Endothelial cell of umbilical vein (primary cell): ENCODE measurements at places on chromosomes 13 and 19. TPM values are rescaled to one million over a fixed set of nuclear protein-coding genes. Genes with fewer than 3 reads are reported as not detected.

The SPRY2 gene
- 26.2 and 27.9 TPM in 2 replicates for total RNA-seq

DNA sequence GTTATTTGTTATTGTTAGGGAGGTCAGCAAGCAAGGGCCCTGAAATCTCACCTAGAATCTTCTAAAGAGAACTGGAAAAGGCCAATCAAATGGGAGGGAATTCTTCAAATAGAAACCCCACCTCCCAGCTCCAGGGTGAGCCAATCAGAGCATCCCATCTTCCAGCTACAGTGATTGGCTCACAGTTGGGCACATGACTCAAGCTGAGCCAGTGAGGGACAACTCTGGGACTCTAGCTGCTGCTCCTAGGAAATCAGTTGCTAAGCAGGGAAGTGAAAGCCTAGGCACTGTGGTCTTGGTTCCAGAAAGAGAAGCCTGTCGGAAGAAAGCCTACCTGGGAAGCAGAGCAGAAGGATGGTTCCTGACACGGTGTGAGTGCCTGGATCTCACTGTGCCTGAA is 13.4 kb downstream of the TM6SF2 start:
- H3K27ac ChIP-seq: no peak overlapping the region
- peak; percentile 18 for DNase-seq
- H3K36me3 ChIP-seq: no peaks in the 10 kb centered on the region
- H3K27me3 ChIP-seq: peaks cover 29% of the 10 kb centered on the region
- no peak overlapping the region for H3K4me3 ChIP-seq

GRCh38 chr13:29423050-29423449 is 172.4 kb downstream of the SLC7A1 start:
- no peak overlapping the region for H3K4me3 ChIP-seq
- no peaks in the 10 kb centered on the region for H3K36me3 ChIP-seq

- H3K27me3 ChIP-seq: no peaks in the 10 kb centered on the region
- no peak overlapping the region for H3K4me3 ChIP-seq
- DNase-seq: peak; percentile 62
- no peak overlapping the region for H3K27ac ChIP-seq
These were observed 3.6 kb upstream of the KCNN4 start for GRCh38 chr19:43784241-43784980.

DNA sequence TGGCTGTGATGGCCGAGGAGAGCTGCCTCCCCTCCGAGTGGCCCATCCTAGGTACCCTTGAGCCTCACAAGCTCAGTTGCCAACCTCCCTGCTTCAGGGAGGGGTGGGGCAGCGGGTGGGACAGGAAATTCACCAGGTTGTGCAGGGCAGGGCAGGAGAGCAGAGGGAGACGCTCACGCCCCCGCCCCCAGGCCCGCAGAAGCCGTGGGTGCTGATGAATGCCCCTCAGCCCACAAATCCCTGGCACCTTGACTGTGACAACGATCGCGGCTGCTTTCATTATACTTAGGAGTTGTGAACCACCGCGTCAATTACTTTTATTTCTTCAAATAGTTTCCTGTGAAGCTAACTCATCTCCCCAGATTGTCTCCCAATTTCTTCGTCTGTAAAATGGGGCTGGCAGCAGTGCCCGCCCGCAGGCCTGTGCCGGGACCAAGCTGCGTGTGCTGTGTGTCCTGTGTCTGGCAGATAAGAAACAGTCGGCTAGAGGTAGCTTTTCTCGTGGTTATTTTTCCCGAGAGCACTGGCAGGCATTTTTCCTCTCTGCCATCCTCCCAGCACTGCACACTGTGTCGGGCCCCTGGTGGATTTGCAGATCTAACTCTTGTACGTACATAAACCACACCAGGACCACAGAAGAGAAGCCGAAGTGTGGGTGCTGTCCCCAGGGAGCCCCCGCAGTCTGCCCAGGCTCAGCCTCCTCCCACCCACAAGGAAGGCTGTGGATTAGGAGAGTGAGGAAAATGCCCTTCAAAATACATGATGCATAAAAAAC is 7.9 kb upstream of the RASA3 start:
- no peaks in the 10 kb centered on the region for H3K36me3 ChIP-seq
- H3K27me3 ChIP-seq: no peaks in the 10 kb centered on the region
- no peak for DNase-seq

DNA sequence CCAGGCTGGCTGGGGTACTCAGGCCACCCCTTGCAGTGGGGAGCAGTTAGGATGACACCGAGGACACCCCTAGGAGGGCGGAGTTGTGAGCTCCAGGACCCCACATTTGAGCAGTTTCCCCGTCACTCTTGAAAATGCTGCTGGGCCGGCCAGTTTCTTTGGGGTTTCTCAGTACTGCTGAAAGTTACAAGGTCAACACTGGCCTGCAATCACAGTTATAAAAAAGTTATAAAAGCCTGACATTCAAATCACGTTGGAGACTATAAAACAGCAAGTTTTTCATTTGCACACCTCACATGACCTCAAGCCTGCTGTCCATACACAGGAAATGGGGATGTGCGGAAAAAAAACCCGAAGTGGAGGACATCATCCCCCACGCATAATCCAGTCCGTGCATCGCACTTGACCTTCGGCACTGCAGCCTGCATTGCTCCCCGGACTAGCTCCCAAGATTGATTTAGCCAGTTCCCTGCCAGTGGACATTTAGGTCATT is 27.0 kb downstream of the DNM2 start:
- peaks cover 20% of the 10 kb centered on the region for H3K4me1 ChIP-seq
- no peak overlapping the region for H3K27ac ChIP-seq
- no peaks in the 10 kb centered on the region for H3K27me3 ChIP-seq
- H3K4me3 ChIP-seq: no peak overlapping the region

- H3K27ac ChIP-seq: peak within 1 kb of the TSS; percentile 84
- no peaks in the 10 kb centered on the region for H3K36me3 ChIP-seq
- H3K4me3 ChIP-seq: peak within 1 kb of the TSS; percentile 66
- peaks cover 31% of the 10 kb centered on the region for H3K4me1 ChIP-seq
- H3K27me3 ChIP-seq: no peaks in the 10 kb centered on the region
These were observed at the start of gene BCL3 for GRCh38 chr19:44748426-44749254. Gene BCL3 (plus strand): TSS chr19:44748708. CDS start chr19:44748791, 83 bp downstream.

GRCh38 chr19:29687244-29687896 is 22.1 kb downstream of the PLEKHF1 start:
- H3K27me3 ChIP-seq: no peaks in the 10 kb centered on the region
- no peaks in the 10 kb centered on the region for H3K4me1 ChIP-seq
- H3K4me3 ChIP-seq: no peak overlapping the region
- H3K27ac ChIP-seq: no peak overlapping the region
- DNase-seq: no peak

DNA sequence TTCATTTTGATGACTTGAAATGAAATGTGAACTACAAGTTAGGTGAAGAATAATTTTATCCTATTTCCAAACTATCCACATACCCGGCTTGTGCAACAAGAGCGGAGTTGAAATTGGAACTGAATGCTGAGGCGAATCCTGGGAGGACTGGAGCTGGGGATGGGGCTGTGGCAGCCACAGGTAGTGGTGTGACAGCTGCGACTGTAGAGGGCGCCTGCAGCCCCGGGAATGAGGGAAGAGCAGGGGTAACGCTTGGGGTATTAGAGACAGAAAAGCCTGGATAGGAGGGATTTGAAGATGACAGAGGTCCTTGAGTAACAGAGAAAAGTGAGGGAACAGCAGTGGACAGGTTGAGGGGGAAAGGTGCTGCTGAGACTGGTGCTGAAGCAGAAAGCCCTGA is 22.0 kb upstream of the STOML3 start:
- peaks cover 49% of the 10 kb centered on the region for H3K36me3 ChIP-seq
- H3K4me3 ChIP-seq: no peak overlapping the region
- H3K27me3 ChIP-seq: no peaks in the 10 kb centered on the region
- DNase-seq: no peak
- no peak overlapping the region for H3K27ac ChIP-seq
